Activated T-cell treated with anti-CD3 and anti-CD28 coated beads for 48 hours (primary cell): ENCODE measurements at places on chromosomes 3 and 15.

- no peak for DNase-seq
Observed at GRCh38 chr3:132396255-132396654, 21.0 kb upstream of the DNAJC13 start.

- no peak for DNase-seq
Observed at GRCh38 chr15:101637516-101637915, 14.7 kb downstream of the TM2D3 start.

GRCh38 chr15:44317423-44318058 is 29.0 kb downstream of the GOLM2 start:
- DNase-seq: no peak

- DNase-seq: peak; percentile 27
Observed at GRCh38 chr15:65460741-65461347, 38.1 kb upstream of the IGDCC4 start.

- no peak for DNase-seq
Observed at GRCh38 chr15:66136948-66137347, 116.6 kb downstream of the MEGF11 start.

DNA sequence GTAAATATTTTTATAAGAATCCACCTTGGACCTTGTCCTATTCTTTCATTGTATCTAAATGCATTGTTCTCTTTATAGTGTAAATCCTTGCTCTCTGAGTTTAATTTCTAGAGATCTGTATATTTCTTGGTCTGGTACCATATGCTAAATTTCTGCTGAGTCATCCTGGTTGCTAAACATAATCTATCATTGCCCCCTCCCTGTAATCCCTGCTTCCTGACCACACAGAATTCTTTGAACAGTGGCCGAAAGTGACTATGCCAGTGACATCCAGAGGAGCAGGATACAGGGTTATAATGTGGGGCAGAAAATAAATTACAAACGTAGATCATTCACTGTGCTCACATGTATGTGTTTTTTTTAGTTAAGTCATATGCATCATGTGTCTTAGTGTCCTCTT is 143.1 kb downstream of the DIPK2A start:
- DNase-seq: no peak

DNA sequence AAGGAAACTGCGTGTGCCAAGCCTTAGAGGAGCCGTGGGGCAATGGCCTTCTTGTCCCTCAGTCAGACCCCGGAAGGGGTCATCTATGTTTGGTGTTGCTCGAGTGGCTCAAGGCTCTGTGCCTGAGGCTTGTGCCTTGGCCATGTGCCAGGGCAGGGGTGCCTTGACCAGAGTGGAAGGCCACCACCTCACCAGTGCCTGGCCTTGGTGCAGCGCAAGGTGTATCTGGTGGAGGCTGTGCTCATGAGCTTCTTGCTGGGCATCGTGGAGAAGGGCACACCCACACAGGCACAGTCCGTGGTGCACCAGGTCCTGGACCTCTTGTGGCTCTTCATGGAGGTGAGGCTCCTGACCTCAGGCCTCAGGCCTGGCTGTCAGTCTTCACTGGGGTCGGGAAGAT is 10.7 kb downstream of the RNF123 start:
- DNase-seq: no peak

GRCh38 chr3:63128380-63128779 is 149.7 kb upstream of the SYNPR start:
- no peak for DNase-seq

DNA sequence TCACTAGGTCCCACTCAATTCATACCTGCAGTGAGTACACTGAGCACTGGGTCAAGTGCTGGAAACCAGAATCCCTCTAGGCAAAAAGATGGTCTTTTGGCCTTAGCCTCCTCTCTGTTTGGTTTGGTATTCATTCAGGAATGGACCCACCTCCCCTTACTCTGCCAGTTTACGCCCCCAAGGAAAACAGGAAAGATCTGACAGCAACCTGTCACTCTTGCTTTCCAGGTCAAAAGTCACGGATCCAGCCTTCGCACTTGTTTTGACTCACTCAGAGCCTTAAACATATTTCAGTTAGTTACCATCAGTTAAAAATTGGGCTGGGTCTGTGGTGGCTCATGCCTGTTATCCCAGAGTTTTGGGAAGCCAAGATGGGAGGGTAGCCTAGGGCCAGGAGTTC is 68.1 kb downstream of the SYNM start:
- no peak for DNase-seq
